ENCODE measurements at places on chromosomes 2 and 18.

GRCh38 chr2:64848363-64848762, 140.8 kb upstream of the SLC1A4 start:
- DNase-seq = no peak

GRCh38 chr18:13120983-13121441, 97.5 kb upstream of the LDLRAD4 start:
- DNase-seq = no peak

DNA sequence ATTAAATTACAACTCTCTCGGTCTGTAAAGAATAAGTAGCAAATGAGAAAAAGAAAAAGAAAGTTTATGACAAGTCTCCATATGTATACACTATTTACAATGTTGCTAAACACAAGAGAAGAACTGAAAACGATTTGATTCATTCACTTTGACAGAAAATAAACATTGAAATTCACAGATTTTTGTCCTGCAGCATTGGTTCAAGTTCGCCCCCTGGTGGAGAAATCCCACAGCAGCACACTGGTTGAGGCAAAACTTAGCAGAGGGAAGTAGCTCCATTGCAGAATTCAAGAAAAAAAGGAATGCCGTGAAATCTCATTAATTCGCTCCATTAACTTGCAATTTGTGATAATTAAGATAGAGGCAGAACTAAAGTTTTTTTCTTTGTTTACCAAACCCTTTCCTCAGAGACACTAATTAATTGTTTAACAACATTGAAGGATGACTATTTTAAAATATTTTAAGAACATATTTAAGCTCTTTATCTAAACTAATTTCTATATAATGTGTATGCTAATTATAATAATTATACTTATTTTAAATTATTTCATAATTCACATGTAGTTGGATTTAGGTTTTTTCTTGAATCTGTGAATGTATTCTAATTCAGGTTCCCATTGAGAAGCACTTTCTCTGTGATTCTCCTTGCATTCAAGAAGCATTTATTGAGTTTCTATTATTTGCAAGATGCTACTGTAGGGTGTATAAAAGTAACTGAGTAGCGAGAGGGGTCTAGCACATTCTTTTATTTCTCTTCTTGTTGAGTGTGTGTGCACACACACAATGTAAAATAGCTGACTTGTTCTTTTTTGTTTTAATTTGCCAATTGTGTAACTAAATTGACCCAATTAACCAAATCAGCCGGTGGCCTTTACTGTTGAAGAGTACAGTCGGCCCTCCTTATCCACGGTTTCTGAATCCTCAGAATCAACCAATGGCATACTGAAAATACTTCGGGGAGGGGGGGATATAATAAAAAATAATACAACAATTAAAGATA, 74.1 kb downstream of the COL4A3 start:
- peak; percentile 52 for DNase-seq

- no peak for DNase-seq
Measured at GRCh38 chr2:67135208-67135607, 261.9 kb upstream of the ETAA1 start.

DNA sequence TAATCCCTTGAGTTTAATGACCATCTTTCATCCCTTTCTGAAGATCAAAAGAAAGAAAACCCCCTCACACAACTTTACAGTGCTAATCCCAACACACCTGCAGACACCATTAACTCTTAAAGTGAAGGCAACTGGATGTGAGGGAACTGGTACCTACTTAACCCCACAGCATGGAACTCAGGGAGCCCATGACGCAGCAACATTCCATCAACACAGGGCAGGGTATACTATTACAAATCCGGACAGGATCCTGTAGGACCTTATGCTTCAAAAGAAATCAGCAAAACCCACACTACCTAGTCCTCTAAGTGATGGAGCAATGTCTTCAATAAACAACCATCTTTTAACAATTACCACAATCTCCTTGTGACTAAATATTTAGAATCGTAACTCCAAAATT, 78.6 kb downstream of the FARSB start:
- no peak for DNase-seq

DNA sequence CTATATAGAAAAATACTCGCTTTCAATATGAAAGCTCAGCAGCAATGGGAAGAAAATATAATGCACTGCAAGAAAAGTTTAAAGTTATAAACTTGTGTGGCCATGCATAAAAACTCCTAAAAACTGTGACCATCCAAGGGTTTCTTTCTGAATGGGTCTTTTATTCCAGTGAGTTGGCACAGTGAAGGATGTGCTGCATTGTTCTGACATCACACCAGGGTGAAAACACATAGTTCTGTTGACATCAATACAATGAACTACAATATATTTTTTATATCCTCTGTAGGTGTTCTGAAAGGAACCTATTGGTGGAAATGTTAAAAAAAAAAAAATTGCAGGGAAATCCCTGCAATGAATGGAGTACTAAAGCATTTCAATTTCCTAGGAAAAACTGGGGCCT, 80.2 kb downstream of the CDH20 start:
- DNase-seq = no peak

- no peak for DNase-seq
Measured at GRCh38 chr2:7860693-7861092, 821.2 kb upstream of the ID2 start.

- DNase-seq = no peak
Measured at GRCh38 chr18:27198036-27198435, 12.9 kb upstream of the CHST9 start.

- no peak for DNase-seq
Measured at GRCh38 chr18:32252141-32252860, 62.5 kb downstream of the MEP1B start.

DNA sequence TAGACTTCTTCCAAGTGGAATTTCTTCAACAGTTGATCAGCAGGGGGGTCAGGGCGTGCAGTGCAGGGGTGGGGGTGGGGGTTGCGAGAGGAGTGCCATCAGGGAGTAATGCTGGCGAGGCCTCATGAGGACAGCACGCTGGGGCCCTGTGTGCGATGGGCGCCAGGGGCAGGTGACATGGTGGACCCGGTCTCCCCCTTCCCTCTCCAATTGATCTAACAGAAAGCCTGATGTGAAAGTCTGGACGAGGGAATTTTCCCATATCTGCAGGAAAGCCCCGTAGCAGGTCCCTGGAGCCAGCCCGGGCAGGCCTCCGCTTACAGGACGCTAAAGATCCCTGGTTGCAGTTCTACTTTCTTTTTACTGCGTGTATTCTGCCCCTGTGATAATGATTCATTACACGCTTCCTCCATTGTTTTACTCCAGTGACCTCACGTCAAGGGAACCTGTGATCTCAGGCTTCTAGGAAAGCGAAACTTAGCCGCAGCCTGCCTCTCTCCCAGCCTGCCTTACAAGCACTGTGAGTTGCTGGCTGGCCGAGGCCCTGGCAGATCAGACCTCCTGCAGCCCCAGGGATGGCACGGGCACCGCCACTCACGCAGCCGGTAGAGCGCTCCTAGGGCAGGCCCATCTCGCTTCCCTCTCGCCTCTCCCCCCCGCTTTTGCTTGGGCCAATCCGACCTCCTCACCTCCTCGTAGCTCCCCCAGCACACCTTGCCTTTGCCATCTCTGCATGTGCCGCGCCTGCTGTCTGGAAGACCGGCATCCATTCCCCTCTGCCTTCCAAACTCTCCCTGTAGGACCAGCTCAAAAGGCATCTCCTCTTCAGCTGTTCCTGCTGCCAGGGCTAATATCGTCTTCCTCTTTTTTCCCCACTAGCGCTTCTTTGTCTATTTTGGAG, 19.2 kb downstream of the NEURL3 start:
- DNase-seq = peak; percentile 92

DNA sequence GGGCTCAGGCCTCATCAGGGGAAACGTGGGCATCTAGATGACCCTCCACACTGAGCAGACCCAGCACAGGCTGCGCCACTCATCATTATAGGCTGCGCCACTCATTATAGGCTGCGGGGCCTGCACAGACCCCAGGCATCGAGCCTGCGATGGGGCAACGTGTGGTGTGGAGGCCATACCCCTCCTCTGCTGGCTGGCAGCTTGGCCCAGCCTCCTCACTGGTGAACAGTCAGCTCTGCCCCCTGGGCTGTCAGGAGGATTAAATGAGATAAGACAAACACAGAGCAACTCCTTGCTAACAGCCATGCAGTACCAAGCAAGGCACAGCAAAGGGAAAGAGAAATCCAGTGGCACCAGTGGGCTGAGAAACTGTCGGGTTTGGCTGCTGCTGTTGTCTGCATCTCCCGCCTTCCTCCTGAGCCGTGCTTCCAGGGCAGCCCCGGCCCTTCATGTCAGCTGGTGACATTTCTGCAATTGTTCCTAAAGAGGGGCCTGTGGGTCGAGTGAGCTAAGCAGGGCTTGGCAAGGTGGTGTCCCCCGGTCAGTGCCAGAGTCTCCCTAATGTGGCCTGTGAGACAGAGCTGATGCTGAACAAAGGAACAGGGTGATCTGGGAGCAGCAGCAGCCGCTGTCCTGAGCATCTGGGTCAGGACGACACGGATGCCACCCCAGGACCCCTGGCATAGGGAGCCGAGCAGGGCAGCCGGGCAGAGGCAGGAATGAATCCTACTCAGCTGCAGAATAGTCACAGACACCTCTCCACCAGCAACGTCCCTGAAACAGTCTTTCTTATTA, 48.7 kb downstream of the RRM2 start:
- no peak for DNase-seq

DNA sequence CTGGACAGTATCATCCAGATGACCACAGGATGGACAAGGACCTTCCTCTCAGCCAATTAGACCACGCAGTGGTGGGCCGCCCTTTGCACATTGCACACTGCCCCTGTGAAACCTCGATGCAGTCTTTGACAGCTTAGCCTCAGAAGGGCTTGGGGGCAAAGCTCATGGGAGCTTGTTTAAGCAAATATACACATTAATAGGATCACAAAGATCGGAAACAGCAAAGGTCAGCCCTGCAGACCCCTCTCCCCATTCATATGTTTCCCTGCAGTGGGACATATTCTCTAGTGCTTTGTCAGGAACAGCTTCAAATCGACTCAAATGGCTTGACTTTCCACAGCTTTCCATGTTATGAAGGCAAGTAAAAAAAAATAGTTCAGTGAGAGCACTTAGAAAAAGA, 189.6 kb upstream of the LYPD1 start:
- no peak for DNase-seq

DNA sequence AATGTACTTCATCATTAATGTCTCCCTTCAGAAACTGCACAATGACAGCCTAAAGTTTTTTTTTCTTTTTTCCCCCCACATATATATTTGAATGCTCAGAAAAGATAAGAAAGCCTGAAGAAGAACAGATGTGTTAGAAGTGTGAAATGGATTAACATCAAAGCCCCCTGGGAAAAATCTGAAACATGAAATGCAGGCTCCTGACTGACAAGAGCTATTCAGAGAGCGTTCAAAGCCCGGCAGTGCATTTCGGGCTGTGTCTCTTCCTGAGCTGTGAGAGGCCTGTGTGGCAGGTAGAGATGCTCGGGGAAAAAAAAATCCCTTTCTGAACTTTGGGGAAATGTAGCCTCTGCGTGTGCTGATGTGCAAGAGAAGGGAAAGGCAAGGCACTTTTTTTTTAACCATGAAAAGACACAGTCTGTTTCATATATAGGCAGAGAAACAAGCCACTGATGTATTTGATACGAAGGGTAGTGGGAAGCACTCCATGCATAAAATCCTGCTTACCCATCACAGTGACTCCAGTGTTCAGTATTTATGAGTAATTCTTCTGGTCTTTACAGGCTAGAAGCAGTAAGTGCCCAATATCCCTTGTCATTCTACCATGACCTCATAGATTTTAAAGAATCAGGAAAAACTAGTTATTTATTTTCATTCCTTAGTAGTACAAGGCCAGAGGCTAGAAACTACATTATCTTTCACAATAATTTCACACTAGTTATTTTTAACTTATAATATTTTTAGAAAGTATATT, 1574.2 kb upstream of the PIK3C3 start:
- no peak for DNase-seq

- no peak for DNase-seq
Measured at GRCh38 chr18:13302457-13303225, 84.1 kb downstream of the LDLRAD4 start.

- DNase-seq = no peak
Measured at GRCh38 chr18:37720663-37721062, 155.1 kb upstream of the CELF4 start.

GRCh38 chr2:72439892-72440291, 292.2 kb upstream of the CYP26B1 start:
- DNase-seq = no peak

DNA sequence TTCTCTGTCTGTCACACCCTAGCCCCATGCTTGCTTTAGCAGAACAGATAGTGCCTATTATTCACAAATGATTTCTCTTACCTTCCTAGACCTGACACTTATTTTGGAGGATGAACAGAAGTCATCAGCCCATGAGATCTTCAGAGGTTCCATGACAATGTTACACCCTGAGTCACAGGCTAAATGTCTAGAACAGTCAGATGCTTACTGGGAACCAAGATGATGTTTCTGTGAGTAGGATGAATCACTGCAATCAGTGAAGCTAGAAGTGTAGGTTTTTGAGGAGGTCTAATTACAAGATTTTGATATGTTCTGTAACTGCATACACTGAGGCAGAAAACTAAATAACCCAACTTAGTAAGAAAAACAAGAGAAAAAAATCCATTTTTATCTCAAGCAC, 123.0 kb upstream of the THUMPD2 start:
- DNase-seq = no peak

DNA sequence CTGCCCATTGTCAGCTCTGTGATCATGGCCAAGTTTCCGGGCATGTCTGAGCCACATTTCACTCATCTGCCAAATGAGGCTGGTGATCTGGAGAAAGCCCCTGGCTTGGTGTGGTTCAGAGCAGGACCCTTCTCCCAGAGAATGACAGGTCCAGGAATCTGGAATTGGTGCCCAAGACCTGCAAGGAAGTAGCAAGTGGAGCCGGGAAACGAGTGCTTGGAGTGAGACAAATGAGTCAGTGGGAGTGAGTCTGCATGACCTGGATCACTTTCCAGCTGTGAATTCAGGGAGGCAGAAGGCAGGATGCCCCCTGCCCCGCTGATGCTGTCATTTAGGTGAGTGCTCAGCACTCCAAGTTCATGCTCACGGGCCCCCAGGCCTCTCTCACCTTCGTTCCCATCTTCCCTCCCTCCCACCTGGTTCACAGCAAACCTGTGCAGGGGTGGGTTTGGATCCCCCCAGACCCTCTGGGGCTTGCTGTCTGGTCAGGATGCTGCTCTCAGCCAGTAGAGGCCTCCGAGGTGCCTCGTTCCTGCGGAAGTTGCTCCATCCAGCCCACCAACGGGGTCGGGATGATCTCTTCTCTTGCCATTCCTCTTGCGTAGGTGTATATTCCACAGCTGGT, 104.4 kb downstream of the INHBB start:
- no peak for DNase-seq

DNA sequence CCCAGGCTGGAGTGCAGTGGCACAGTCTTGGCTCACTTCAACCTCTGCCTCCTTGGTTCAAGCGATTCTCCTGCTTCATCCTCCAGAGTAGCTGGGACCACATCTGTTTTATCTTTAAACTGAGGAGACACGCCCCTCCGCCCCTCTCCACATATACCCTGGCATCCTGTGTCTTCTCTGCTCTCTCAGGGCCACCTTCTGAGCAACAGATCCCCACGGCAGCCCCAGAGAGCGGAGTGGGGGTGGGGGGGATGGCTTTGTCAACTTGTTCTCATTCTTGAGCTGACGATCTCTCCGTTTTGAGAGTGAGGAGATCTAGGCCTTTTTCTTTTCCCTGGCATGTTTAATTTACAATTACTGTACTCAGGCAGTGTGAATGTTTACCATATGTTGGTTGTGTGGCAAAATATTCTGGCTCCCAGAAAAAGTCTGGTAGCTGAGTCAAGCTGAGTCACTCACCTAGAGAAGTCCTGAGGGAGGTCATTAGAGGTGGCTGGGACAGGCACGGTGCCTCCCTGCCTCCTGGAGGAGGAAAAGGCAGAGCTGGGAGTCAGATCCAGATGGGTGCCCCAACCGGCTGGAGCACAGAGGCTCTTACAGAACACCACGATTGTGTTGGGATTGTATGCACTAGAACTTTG, 19.5 kb upstream of the ID2 start:
- DNase-seq = no peak

All from GM13976 (cell line).